ENCODE measurements at places on chromosomes 7 and 10.

- H3K27ac ChIP-seq: no peak overlapping the region
- H3K36me3 ChIP-seq: no peaks in the 10 kb centered on the region
- H3K4me3 ChIP-seq: no peak overlapping the region
- DNase-seq: no peak
- H3K4me1 ChIP-seq: no peaks in the 10 kb centered on the region
Observed at GRCh38 chr7:1259621-1260243, 27.1 kb downstream of the UNCX start.

GRCh38 chr7:49322476-49322875 is 398.1 kb downstream of the CDC14C start:
- no peaks in the 10 kb centered on the region for H3K27me3 ChIP-seq
- H3K27ac ChIP-seq: no peak overlapping the region
- DNase-seq: no peak
- no peaks in the 10 kb centered on the region for H3K36me3 ChIP-seq

DNA sequence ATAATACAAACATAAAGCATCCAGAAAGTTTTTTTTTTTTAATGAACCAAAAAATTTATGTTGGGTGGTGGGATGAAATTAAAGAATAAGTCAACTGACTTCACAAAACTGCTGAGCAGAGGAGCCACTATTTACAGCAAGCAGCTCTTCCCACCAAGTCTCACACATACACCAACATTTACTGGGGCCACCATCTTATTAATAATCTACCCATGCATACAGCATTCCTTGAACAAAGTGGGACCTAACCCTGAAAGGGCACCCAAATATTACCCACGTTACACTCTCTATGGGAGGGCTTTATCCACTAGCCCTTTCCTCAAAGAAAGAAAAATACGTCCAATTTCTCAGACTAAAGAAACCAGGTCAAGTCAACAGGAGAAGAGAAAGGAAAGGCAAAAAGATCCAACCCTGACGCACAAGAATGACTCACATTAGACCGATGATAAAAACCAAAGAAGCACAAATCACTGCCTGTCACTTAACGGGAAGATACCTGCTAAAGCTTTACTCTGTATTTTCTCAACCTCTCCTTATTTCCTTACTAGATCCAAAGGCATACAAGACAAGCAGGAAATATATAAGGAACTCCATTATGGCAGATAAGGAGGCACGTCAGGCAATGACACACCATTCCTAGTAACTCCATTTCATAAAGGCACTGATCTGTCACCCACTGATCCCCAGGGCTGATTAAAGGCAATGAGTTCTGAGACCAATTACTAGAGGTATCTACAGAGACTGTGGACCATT is 141.8 kb upstream of the ASAH2 start:
- H3K4me3 ChIP-seq: no peak overlapping the region
- DNase-seq: no peak
- H3K36me3 ChIP-seq: peaks cover 5% of the 10 kb centered on the region
- peaks cover 46% of the 10 kb centered on the region for H3K4me1 ChIP-seq

GRCh38 chr7:91041901-91042484 is 222.2 kb upstream of the FZD1 start:
- H3K4me1 ChIP-seq: no peaks in the 10 kb centered on the region
- H3K27ac ChIP-seq: no peak overlapping the region
- H3K36me3 ChIP-seq: no peaks in the 10 kb centered on the region
- H3K27me3 ChIP-seq: peaks cover 1% of the 10 kb centered on the region
- no peak overlapping the region for H3K4me3 ChIP-seq
- DNase-seq: no peak

GRCh38 chr10:124117833-124118232 is 24.4 kb upstream of the CHST15 start:
- H3K36me3 ChIP-seq: no peaks in the 10 kb centered on the region
- no peak overlapping the region for H3K27ac ChIP-seq

GRCh38 chr7:23893942-23894891 is 184.2 kb downstream of the STK31 start:
- H3K4me1 ChIP-seq: peaks cover 36% of the 10 kb centered on the region
- peaks cover 16% of the 10 kb centered on the region for H3K27me3 ChIP-seq
- DNase-seq: peak; percentile 52
- peak overlapping the region; percentile 91 for H3K27ac ChIP-seq
- peak overlapping the region; percentile 34 for H3K4me3 ChIP-seq

GRCh38 chr10:3563298-3563697 is 221.7 kb downstream of the KLF6 start:
- no peak overlapping the region for H3K4me3 ChIP-seq
- peaks cover 18% of the 10 kb centered on the region for H3K4me1 ChIP-seq
- no peak for DNase-seq
- H3K36me3 ChIP-seq: no peaks in the 10 kb centered on the region

- no peak for DNase-seq
- H3K4me1 ChIP-seq: no peaks in the 10 kb centered on the region
- H3K27ac ChIP-seq: no peak overlapping the region
- H3K27me3 ChIP-seq: no peaks in the 10 kb centered on the region
- no peak overlapping the region for H3K4me3 ChIP-seq
- H3K36me3 ChIP-seq: no peaks in the 10 kb centered on the region
Observed at GRCh38 chr7:112067632-112068540, 138.3 kb downstream of the DOCK4 start.

DNA sequence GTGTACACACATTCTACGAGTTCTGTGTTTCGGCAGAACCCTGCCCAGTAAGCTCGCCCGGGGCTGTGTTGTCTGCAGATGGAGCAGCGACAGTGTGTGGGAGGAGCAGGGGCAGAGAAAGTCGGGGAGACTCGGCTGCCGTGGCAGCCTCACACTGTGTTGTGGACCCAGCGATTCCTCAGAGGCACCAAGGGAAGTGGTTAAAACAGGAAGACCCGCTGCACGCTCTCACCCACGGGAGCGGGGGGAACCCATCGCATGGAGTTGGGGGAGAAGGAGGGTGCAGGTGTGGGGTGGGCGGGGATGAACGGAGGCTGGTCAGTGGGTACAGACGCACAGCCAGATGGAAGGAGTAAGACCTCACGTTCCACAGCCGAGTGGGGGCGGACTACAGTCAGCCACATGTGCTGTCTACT is 250.2 kb downstream of the ELFN1 start:
- H3K27ac ChIP-seq: no peak overlapping the region
- peak; percentile 26 for DNase-seq
- peak overlapping the region; percentile 72 for H3K4me3 ChIP-seq
- H3K36me3 ChIP-seq: peaks cover 36% of the 10 kb centered on the region
- peaks cover 55% of the 10 kb centered on the region for H3K4me1 ChIP-seq

DNA sequence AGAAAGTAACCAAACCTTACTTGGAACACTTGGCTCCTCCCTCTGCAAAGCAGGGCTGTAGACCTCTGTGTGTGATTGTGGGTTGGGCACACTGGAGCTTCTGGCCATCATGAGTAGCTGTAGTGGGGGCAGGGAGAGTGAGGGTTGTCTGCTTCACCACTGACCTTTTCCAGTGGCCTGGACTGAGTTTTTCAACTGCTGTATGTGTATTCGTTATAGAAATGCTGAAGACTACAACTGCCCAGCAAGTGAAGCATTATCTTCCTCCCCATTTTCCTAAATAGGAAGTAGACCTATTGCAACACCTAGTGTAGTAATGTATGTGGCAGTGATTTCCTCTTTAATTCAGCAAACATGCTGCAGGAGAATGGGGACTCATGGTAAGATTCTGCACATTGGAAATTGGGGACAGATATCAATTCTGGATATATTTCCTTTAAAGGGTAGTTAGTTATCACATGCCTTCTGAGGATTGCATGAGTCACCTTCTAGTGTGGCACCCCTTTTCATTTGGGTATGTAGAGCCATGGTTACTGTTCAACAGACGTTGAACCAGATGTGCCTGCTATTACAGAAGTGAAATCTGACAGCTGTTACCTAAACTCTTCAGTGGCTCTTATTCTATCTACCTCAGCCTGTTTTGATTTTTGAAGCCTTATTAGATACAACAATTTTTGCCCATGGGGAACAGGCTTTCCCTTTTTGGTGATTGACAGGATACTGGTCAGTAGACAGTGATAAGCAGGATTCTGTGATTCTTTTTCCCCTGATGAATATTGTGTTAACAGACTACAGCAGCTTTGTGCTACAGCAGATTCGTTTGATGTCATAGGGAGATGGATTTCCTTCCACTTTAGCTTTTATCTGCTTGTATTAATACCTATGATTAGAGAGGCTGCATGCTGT is 130.9 kb downstream of the SND1 start:
- H3K4me1 ChIP-seq: peaks cover 14% of the 10 kb centered on the region
- no peak for DNase-seq
- H3K27me3 ChIP-seq: no peaks in the 10 kb centered on the region

DNA sequence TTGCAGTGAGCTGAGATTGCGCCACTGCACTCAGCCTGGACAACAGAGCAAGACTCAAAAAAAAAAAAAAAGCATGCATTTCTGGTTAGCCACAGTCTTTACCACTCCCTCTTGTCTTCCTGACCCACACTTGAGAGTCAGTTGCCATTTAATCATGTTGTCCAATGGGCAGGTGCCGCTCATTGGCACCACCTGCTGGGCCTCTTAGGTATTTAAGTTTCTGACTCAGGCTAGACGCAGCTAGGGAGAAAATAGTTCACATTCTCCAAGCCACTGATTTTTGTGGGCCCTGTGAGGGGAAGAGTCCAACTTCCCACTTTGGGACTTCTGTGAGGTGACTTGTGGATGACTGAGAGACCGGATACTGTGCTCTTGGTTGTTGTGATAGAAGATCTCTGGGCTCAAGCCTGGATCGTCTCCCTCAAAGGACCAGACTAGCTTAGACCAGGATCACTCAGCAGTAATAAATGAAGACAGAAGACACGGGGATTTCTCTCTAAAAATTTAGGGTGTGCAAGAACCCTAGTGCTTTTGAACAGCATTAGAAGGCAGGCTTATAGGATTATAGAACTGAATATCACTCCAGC is 26.8 kb upstream of the SORCS3 start:
- no peak overlapping the region for H3K27ac ChIP-seq
- H3K4me3 ChIP-seq: no peak overlapping the region
- H3K36me3 ChIP-seq: no peaks in the 10 kb centered on the region

- H3K36me3 ChIP-seq: no peaks in the 10 kb centered on the region
- H3K27me3 ChIP-seq: no peaks in the 10 kb centered on the region
- DNase-seq: no peak
- peaks cover 4% of the 10 kb centered on the region for H3K4me1 ChIP-seq
- no peak overlapping the region for H3K4me3 ChIP-seq
Observed at GRCh38 chr7:133676805-133677370, 424.0 kb downstream of the EXOC4 start.

- DNase-seq: no peak
- no peak overlapping the region for H3K4me3 ChIP-seq
- no peaks in the 10 kb centered on the region for H3K27me3 ChIP-seq
- no peaks in the 10 kb centered on the region for H3K4me1 ChIP-seq
- H3K27ac ChIP-seq: no peak overlapping the region
Observed at GRCh38 chr7:45681596-45682357, 107.6 kb downstream of the ADCY1 start.

DNA sequence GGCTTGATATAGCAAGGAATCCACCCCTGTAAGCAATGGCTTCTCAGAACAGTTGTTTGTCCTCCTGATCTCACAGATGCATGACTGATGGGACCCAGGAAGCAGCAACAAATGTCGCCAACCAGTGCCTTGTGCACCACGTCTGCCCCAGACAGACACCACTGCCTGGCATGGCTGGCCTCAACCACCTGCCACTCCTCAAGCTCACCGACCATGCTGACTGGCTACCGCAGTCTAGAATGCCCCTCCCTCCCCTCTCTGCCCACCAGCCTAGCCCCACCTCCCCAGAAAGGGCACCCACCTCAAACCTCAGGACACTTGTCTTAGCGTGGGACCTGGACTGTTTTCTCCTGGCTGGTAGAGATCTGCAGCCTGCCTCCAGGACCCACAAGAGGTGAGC is 24.0 kb downstream of the LRRC20 start:
- no peaks in the 10 kb centered on the region for H3K36me3 ChIP-seq
- H3K27ac ChIP-seq: no peak overlapping the region
- no peaks in the 10 kb centered on the region for H3K27me3 ChIP-seq
- H3K4me3 ChIP-seq: no peak overlapping the region

- H3K4me3 ChIP-seq: peak overlapping the region; percentile 37
- peaks cover 3% of the 10 kb centered on the region for H3K36me3 ChIP-seq
- peaks cover 5% of the 10 kb centered on the region for H3K4me1 ChIP-seq
- peaks cover 24% of the 10 kb centered on the region for H3K27me3 ChIP-seq
Observed at GRCh38 chr10:126387041-126387921, 996 bp downstream of the ADAM12 start.

DNA sequence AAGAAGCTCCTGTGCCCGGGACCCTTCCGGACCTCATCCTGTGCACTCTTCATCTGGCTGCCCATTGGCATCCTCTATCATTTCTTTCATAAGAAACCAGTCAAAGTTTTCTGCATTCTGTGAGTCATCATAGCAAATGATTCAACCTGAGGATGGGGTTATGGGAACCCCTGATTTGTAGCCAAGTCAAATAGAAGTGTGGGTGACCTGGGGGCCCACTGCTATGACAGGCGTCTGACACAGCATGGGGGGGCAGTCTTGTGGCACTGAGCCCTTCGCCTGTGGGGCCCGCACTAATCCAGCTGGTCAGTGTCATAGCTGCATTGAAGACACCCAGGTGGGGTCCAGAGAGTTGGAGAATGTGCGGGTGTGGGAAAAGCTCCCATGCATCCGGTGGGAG is 230.4 kb downstream of the USP6NL start:
- H3K36me3 ChIP-seq: no peaks in the 10 kb centered on the region
- peaks cover 7% of the 10 kb centered on the region for H3K27me3 ChIP-seq
- H3K4me1 ChIP-seq: no peaks in the 10 kb centered on the region
- H3K4me3 ChIP-seq: no peak overlapping the region
- DNase-seq: no peak

DNA sequence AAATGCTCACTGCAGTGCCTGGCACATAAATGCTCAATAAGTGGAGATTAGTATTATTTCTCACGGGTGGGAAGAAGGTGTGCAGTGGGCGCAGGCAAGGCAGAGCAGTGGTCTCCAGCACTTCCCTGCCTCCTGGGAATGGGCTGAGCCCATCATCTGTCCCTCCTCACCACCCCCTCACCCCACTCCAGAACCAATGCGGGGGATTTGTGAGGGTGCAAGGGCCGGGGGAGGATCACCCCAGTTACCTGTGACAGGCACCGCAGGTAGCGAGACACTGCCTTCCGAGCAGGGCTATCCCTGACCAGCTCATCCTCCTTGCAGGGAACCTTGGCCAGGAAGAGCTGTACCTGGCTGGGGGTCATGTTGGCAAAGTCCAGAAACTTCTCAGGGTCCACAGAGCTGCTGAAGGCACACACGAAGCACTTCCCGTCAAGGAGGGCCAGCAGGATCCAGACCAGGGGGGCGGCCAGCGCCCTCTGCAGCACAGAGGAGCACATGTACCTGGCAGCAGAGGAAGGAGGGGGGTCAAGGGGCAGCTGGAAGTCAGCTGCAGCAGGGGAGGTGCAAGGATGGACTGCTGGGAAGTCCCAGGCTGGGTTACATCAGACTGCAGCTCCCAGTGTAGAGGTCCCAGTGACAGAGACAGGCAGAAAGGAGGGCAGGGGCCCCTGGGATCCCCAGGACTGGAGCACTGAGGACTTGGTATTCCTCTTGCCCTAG is 2.8 kb downstream of the CALHM3 start:
- no peak overlapping the region for H3K4me3 ChIP-seq
- no peaks in the 10 kb centered on the region for H3K27me3 ChIP-seq

DNA sequence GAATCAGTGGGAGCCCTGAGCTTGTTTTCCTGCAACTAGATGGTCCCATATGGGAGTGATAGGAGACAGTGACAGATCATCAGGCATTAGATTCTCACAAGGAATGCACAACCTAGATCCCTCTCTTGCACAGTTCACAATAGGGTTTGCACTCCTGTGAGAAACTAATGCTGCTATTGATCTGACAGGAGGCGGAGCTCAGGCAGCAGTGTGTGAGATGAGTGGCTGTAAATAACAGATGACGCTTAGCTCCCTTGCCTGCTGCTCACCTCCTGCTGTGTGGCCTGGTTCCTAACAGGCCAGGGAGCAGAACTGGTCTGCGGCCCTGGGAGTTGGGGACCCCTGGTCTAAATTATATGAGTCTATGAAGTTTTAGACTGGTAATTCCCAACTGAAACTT is 3.9 kb downstream of the MIOS start:
- H3K4me3 ChIP-seq: no peak overlapping the region
- peaks cover 37% of the 10 kb centered on the region for H3K4me1 ChIP-seq
- DNase-seq: no peak

Data from activated T-helper 2 cell treated with anti-CD3 and anti-CD28 coated beads, Interferon-gamma antibody, Interleukin-2, Interleukin-4, amounts not matched to agents 10 μg/mL and 5 μg/mL and 100 μg/mL, durations not matched to agents 14 hours and 24 hours and 36 hours (primary cell).